ENCODE measurements at places on chromosomes 4 and X. TPM values are rescaled to one million over a fixed set of nuclear protein-coding genes. Genes with fewer than 3 reads are reported as not detected.

FRMPD3 gene
- total RNA-seq, result 0.13 TPM

FAAH2 gene
- 5.6 TPM for total RNA-seq

NPY5R gene
- total RNA-seq, result not detected

CCDC120 gene
- total RNA-seq, result 12.9 TPM

XPNPEP2 gene
- total RNA-seq, result not detected

GRIA3 gene
- not detected for total RNA-seq

ASB5 gene
- not detected for total RNA-seq

IGSF1 gene
- not detected for total RNA-seq

HSFX1 gene
- 0.62 TPM for total RNA-seq

AP1AR gene
- total RNA-seq, result 23.7 TPM

CT83 gene
- not detected for total RNA-seq

CXCL10 gene
- not detected for total RNA-seq

STBD1 gene
- 0.49 TPM for total RNA-seq

PNCK gene
- not detected for total RNA-seq

TSPAN7 gene
- 0.29 TPM for total RNA-seq

FHIP1A gene
- 1.6 TPM for total RNA-seq

Data from naive thymus-derived CD8-positive, alpha-beta T cell (primary cell).